ENCODE measurements at places on chromosomes 1 and 21.

DNA sequence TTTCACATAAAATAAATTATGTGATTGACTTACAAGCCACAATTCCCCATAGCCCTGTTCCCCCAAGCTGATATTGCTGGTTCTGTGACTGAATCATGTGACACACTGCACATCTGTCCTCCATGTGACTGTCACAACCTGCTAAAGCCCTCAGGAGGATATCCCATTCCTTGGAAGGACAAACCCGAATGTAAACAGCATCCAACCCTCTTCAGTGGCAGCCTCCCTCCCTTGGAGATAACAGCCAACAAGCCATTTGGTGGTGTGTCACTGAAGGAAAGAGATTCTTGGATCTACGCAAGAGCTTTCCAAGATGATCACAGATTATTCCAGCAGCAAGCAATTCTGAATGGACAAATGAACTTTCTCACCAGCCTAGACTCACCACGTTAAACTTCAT lies 153.9 kb upstream of the TIAM1 start:
- no peak for DNase-seq

GRCh38 chr1:6270401-6270800 lies 9.5 kb upstream of the GPR153 start:
- DNase-seq: no peak

- no peak for DNase-seq
These were observed 9.8 kb upstream of the EGLN1 start for GRCh38 chr1:231431665-231432415.

- no peak for DNase-seq
These were observed 14.7 kb upstream of the ZBTB40 start for GRCh38 chr1:22436948-22437347.

- DNase-seq: peak; percentile 15
These were observed 31.1 kb upstream of the HSD3B1 start for GRCh38 chr1:119475866-119476439.

DNA sequence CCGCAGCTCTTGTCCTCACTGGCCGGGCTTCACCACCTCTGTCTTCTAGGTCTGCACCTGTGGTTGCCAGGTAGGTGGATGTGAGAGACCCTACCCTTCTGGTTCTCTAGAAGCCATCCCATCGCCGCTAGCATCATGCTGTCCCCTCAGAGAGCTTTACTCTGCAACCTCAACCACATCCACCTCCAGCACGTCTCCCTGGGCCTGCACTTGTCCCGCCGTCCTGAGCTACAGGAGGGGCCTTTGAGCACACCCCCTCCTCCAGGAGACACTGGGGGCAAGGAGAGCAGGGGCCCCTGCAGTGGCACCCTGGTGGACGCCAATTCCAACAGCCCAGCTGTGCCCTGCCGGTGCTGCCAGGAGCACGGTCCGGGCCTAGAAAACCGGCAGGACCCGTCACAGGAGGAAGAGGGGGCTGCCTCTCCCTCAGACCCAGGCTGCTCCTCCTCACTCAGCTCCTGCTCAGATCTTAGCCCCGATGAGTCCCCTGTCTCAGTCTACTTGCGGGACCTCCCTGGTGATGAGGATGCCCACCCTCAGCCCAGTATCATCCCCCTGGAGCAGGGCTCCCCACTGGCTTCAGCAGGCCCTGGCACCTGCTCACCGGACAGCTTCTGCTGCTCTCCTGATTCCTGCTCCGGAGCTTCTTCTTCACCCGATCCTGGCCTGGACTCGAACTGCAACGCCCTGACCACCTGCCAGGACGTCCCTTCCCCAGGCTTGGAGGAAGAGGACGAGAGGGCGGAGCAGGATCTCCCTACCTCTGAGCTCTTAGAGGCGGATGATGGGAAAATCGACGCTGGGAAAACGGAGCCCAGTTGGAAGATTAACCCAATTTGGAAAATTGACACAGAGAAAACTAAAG lies 1.2 kb downstream of the RUSC1 start:
- DNase-seq: no peak

GRCh38 chr1:230333590-230334446 lies 92.3 kb downstream of the PGBD5 start:
- no peak for DNase-seq

DNA sequence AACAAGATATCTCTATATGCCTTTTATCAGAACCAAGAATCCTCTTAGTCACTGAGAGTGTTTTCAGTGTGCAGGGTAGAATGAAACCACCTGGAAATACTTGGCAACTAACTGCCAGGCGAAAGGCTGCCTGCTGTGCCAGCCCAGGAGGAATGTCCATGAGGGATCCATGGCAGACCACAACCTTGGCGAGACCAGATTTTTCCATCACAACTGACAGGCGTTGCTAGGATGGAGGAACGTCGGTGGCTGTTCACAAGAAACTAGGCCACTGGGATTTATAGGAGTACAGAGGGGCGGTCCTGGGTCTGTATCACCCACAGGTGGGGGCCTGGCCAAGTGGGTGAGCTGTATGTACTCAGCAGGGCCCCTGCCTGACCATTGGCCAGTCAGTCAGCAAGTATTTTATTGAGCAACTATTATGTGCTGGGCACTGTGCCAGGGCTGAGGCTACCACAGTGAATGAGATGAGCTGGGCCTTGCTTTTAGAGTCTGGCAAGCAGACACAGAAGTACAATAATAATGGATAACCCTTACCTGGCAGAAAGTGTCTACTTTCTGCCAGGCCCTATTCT lies 199.4 kb downstream of the FOXD2 start:
- DNase-seq: no peak

DNA sequence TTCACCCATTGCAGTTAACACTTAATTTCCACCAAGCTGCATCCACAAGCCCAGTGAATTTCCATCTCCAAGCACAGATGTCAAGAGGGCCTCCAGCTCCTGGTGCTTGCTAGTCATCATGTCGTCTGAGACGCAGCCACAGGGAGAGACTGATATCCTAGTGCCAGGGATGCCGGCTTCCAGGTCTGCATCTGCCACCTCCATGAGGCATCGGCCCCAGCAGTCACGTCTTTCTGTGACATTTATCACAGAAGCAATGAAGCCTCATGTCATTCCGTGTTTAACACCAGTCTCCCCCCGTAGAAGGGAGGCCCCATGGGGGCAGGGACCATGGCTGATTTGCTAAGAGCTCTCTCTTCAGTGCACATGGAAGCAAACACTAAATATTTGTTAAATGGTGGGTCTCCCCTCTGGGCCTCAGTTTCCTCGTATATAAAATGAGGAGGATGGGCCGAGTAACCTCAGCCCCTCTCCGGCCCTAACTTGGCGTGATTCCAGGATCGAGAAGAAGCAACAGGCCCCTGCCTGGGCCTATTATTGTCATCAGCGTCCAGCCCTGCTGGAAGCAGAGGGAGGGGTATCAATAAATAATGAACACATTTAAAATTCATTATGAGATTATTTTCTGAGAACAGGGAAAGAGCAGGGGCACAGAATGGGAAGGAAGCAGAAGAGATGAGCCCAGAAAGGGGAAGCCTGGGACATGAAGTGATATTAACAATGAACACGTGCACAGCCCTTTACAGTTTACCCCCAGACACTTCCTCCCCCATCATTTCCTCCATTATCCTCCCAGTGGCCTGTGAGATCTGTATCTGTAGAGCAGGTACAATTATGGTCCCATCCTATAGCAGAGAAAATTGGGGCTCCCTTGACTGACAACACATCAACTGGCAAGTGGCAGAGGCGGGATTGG lies 837 bp upstream of the C1QB start:
- no peak for DNase-seq

GRCh38 chr21:14114251-14114650 lies 96.5 kb downstream of the LIPI start:
- DNase-seq: no peak

DNA sequence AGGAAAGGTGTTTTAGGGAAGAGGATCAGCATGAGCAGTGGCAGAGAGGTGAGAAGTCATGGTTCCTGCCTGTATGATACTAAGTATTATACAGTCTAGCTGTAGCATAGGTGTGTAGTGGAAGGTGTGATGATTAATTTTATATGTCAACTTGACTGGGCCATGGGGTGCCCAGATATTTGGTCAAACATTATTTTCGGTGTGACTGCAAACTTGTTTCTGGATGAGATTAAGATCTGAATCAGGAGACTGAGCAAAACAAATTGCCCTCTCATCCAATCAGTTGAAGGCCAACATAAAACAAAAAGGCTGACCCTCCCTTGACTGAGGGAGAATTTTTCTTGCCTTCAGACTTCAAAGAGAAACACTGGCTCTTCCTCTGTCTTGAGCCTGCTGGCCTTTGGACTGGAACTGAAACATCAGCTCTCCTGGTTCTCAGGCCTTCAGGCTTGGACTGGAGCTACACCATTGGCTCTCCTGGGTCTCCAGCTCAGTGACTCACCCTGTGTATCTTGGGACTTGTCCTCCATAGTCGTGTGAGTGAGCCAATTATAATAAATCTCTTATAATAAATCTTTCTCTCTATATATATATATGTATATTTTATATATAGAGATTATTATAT lies 6.8 kb upstream of the CDC42 start:
- DNase-seq: peak; percentile 49

DNA sequence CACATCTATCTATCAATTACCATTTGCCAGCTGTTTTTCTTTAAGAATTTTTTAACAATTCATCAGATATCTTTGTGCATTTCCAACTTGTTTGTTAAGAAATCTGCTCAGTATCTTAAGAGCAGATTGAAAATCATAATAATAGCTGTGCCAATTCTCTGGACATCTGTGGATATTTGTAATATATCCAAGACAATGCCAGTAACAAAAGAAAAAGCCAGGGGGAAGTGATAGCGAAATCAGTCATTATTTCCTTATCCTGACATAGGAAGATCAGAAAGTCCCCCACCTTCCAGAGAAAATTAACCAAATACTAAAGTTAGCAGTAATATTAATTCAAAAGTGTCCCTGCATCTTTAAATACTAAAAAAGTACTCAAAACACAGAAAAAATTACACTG lies 217.1 kb downstream of the RERE start:
- DNase-seq: no peak

DNA sequence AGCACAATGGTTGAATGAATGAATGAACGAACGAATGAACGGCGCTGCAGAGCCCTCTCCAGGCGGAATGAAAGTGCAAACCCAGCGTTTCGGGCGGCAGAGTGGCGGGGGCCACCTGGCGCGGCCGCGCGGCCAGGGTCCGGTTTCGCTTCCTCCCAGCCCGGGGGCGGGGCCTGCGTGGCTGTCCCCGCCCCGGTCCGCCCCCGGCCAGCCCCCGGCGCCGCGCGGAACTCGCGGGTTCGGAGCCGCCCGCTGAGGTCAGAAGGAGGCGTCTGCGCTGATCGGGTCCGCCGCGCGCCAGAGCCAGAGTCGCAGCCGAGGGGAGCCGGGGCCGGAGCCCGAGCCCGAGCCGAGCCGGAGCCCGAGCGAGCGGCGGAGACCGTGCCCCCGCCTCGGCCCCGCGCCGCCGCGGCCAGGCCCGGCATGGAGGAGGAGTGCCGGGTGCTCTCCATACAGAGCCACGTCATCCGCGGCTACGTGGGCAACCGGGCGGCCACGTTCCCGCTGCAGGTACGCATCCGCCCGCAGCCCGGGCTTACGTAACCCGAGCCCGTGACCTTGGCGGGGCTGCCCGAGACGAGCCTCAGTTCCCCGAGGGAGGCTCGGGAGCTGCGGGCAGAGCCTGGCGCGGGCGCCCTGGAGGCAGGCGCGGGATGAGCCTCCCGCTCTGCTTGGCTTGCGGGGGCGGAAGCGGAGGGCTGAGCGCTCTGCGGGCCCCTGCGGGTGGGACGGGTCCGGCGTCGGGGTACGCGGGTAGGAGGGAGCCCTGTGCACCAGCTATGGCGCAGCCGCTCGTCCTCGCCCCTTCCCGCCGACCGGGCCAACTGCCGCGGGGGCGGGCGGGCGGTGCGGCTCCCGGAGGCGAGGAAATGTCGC lies at the start of gene PDXK:
PDXK (plus strand) TSS at position 258 of the 876 bp plus-strand sequence; CDS start at position 424, 166 bp downstream.
- peak; percentile 83 for DNase-seq

DNA sequence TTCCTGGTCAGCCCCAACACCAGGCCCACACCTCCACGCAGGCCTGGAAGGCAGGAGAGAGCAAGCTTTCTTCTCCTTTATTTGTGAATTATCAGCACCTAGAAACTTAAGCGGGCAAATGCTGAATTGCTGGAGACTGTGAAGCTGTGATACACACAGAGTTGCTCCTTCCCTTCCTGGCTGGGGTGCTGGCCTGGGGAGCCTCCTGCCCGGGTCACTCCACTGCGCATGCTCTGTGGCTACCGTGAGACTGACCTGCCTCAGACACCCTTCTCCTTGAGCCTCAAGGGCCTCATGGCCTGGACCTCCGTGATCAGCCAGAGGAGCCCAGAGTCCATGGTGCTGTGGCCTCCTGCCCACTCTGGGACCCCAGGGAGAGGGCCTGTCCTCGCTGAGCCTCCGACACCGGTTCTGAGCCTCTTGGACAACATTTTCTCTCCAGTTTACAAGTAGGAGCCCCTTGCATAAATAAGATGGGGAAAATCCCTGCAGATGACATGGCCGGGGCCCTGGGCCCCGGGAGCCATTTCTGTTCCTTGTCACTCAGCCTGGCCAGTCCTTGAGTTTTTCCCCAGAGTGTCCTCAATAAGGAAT lies 18.0 kb downstream of the AGPAT3 start:
- DNase-seq: no peak

- no peak for DNase-seq
These were observed 219.6 kb downstream of the PDE4B start for GRCh38 chr1:66012106-66012784.

DNA sequence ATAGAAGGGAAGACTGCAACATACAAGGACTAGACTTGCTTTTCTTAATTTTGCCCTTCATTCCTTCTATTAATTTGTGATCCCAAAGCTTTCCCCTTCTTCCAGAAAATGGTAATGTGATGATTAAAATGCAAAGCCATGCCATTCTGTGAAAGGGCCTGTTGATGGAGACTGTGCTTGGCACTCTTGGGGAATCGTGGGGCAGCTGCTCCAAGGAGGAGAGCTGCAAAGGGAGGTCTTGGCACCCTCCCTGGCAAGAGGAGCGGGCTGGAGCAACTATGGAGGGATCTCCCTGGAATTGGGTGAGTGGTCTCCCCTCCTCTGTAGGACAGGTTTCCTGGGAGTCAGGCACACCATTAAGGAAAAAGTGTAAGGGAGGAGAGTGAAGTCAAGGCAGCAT lies 16.6 kb downstream of the CACNA1S start:
- DNase-seq: no peak

DNA sequence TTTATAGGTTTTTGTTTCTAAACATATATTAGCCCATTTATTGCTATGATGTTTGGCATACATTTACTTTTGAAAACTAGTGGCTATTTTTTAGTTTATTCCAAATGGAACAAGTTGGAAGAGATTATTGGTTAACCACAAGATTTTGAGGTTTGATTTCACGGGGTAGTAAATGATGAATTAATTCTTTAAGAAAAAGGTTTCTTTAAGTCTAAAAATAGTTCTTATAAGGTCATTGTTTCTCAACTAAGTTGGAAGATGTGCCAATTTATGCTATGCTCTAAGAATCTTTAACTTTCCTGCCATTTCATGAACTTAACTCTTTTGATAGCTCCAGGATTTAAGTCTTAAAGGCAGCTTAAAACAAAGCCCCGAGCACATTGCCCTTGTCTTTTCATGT lies 183.8 kb downstream of the LMO4 start:
- DNase-seq: no peak

- no peak for DNase-seq
These were observed 148.9 kb upstream of the ZNF648 start for GRCh38 chr1:182210417-182210816.

GRCh38 chr1:85654066-85654782 lies 54.0 kb downstream of the ZNHIT6 start:
- peak; percentile 47 for DNase-seq

GRCh38 chr21:46457801-46458314 lies 833 bp upstream of the DIP2A start:
- DNase-seq: peak; percentile 39
